ENCODE measurements at places on chromosomes 7 and 10.

DNA sequence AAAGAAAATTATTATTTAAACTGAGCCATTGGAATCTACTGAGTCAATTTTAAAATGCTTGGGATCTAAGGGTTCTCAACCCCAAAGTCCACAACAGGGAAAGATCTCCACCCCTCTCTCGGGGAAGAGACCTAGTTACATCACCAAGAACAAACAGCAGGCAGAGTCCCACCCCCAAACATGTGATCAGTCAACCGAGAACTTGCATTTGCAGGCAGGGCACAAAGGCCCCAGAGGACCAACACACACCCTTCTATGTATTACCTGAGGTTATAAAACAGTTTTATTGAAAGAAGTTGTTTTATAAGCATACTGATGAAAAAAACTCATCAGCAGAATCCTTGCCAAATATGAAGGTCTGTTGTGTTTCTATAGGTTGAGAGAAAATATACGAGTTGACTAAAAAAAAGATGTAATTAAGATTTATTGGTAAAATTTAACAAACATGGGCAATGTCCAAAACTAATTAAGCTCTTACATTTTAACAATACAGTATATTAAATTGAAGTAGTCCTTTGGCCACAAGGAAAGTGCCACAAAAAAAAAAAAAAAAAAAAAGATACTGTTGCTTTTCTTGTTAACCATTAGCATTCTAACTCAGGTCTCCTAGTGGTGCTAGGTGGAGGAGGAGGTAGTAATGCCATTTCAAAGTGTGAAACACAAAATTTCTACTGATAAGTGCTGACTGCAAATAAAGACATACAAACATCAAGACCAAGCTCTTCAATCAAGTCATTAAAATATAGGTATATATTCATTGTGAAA, 975 bp upstream of the USP54 start:
- DNase-seq = peak; percentile 86

DNA sequence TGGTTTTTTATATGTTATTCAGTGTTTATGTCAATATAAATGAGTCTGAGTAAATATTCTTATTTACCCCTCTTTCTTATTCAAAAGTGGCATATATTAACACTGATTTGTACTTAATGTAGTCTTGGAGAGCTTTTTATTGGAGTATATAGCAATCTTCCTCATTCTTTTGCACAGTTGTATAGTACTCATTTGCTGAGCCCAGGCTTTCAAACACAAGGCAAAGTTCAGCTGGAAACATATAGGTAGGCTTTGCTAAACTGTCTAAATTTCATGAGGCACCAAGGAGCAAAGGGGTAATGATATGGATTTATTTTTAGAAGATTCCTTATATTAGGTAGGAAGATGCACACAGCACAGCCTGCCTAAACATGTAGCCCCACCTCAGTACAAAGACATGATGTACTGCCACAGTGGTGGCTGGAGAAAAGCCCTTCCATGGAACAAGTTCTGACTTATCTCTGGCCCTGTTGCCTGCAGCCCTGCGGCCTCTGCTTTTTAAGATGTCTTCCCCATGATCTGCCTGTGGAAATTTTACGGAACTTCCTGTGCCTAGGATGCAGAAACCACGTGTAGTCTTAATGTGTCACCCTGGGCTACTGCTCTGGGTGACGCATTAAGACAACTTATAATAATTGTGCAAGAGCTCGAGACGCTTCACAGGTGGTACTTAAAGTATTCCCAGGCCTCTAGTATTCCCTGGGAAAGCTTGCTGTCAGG, 9.6 kb upstream of the PDCD4 start:
- DNase-seq = no peak

DNA sequence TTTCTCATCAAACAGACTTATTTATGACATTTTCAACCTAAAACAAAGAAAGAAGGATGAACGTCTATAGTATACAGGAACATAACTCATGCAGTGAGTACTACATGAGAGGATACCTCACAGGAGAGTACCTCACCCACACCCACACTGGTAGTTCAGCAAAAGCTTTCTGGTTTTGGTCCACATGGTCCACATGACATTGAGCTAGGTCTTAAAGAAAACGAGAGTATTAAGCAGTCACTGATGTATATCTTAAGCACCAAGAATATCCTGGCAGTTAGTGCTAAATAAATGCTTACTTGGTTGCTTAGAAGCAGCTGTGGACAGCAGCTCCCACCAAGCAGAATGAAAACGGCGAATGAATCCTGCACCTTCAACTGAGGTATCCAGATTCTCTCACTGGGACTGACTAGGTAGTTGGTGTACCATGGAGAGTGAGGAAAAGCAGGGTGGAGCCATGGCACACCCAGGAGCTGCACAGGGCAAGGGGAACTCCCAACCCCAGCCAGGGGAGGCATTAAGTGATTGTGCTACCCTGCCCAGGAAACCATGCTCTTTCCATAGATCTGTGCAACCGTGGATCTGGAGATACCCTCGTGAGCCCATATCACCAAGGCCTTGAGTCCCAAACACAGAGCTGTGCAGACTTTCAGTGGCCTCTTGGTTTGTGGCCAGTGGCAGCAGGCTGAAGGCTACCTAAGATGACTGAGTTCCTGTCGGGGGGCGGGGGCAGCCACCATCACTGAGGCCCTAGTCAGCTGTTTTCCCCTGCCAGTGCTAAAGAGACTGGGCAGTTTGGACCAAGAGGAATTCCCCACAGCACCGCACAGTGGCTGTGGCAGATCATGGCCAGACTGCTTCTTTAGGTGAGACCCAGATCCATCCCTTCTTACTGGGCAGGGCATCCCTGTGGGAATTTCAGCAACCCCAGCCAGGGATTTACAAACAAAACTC, 143.4 kb downstream of the SGMS1 start:
- no peak for DNase-seq

- no peak for DNase-seq
Measured at GRCh38 chr7:21758286-21758685, 187.4 kb downstream of the CDCA7L start.

- no peak for DNase-seq
Measured at GRCh38 chr7:147570390-147570789, 1020.2 kb upstream of the C7orf33 start.

GRCh38 chr10:36765782-36766414, 359.5 kb upstream of the ANKRD30A start:
- DNase-seq = peak; percentile 13

All from midbrain (tissue), 1 donor.